ENCODE measurements at places on chromosomes 16 and 17.
A peak's percentile ranks its signal among the peaks of the same experiment; 100 is the strongest.

DNA sequence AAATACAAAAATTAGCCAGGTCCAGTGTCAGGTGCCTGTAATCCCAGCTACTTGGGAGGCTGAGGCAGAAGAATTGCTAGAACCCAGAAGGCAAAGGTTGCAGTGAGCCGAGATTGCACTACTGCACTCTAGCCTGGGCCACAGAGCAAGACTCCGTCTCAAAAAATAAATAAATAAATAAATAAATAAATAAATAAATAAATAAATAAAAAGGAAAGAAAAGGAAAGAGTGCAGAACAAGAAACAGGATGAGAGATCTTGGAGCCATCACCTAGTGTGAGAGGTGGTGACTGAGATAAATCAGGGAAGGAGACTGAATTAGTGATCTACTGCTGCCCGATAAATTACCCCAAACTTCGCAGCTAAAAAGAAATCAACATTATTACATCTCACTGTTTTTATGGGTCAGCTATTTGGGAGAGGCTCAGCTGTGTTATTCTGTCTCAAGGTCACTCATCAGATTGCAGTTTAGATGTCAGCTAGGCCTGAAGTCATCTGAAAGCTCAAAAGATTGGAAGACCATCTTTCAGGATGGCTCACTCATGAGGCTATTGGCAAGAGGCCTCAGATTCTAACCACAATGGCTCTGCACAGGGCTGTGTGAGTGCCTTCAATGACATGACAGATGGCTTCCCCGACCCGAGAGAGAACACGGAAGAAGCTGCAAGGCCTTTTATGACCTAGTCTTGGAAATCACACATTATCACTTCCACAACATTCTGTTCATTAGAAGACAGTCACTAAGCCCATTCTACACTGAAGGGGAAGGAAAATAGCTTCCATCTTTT lies 66.4 kb downstream of the CMC2 start:
- H3K36me3 ChIP-seq = no peaks in the 10 kb centered on the region
- no peak overlapping the region for H3K27ac ChIP-seq
- H3K27me3 ChIP-seq = peaks cover 17% of the 10 kb centered on the region
- no peaks in the 10 kb centered on the region for H3K4me1 ChIP-seq

GRCh38 chr17:9284884-9285283 lies 263.6 kb downstream of the NTN1 start:
- H3K36me3 ChIP-seq = peaks cover 3% of the 10 kb centered on the region
- H3K27ac ChIP-seq = no peak overlapping the region
- H3K27me3 ChIP-seq = no peaks in the 10 kb centered on the region
- no peak overlapping the region for H3K4me3 ChIP-seq

GRCh38 chr16:48054881-48055601 lies 100.8 kb downstream of the ABCC12 start:
- H3K27me3 ChIP-seq = peaks cover 48% of the 10 kb centered on the region
- H3K36me3 ChIP-seq = no peaks in the 10 kb centered on the region
- H3K4me1 ChIP-seq = no peaks in the 10 kb centered on the region
- no peak overlapping the region for H3K27ac ChIP-seq
- peak; percentile 32 for DNase-seq

GRCh38 chr16:24347556-24347955 lies 91.4 kb downstream of the CACNG3 start:
- H3K4me1 ChIP-seq = peaks cover 17% of the 10 kb centered on the region
- no peak overlapping the region for H3K4me3 ChIP-seq
- peaks cover 13% of the 10 kb centered on the region for H3K27me3 ChIP-seq
- no peaks in the 10 kb centered on the region for H3K36me3 ChIP-seq
- DNase-seq = no peak
- no peak overlapping the region for H3K27ac ChIP-seq

DNA sequence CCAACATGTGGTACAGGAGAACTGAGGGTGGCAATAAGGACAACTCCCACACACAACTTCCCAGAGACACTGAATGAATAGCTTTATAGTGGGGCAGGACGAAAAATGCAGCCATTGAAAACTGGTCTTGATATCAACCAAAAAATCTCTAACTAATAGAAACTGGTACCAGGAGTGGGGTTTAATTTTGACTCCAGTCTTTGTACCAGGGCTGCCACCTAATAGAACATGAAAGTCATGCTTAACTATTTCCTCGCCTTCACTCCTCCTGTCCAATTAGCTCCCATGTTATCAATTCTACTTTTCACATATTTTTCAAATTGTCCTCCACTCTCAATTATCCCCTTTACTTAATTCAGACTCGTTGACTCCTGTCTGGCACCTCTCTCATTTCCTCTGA lies 192.0 kb upstream of the ERCC4 start:
- H3K4me3 ChIP-seq = no peak overlapping the region
- no peak for DNase-seq
- H3K27ac ChIP-seq = no peak overlapping the region
- no peaks in the 10 kb centered on the region for H3K27me3 ChIP-seq
- peaks cover 1% of the 10 kb centered on the region for H3K36me3 ChIP-seq
- no peaks in the 10 kb centered on the region for H3K4me1 ChIP-seq

- H3K27me3 ChIP-seq = no peaks in the 10 kb centered on the region
- no peak overlapping the region for H3K4me3 ChIP-seq
- no peak overlapping the region for H3K27ac ChIP-seq
- H3K4me1 ChIP-seq = no peaks in the 10 kb centered on the region
Observed at GRCh38 chr17:1147664-1148063, 32.1 kb downstream of the ABR start.

GRCh38 chr17:8160224-8160577 lies 2.5 kb downstream of the VAMP2 start:
- no peak for DNase-seq
- no peaks in the 10 kb centered on the region for H3K27me3 ChIP-seq
- H3K4me3 ChIP-seq = peak overlapping the region; percentile 11
- H3K27ac ChIP-seq = peak overlapping the region; percentile 27

- H3K27me3 ChIP-seq = no peaks in the 10 kb centered on the region
- peak overlapping the region; percentile 99 for H3K27ac ChIP-seq
- peaks cover 49% of the 10 kb centered on the region for H3K4me1 ChIP-seq
- H3K4me3 ChIP-seq = peak overlapping the region; percentile 100
- H3K36me3 ChIP-seq = peaks cover 24% of the 10 kb centered on the region
Observed at GRCh38 chr16:30697264-30698138, 1.5 kb upstream of the SRCAP start.

DNA sequence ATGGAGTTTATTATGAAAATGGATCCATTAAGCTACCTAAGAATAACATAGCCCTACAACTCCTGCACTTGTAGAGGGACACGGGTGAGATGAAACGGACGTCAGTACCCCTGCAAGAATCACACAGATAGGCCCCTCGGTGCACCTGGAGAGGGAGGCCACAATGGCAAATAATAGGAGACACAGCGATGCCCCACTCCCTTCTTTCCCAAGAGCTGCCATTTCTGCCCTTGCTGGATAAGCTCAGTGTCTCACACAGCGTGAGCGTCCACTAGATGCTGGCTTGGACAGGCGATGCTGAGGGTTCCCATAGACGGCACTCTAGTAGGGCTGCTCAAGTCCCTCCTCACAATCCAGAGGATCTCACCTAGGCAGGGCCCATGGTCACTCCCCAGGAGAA lies 67.8 kb downstream of the ADCY9 start:
- no peak for DNase-seq
- peaks cover 7% of the 10 kb centered on the region for H3K4me1 ChIP-seq
- no peak overlapping the region for H3K4me3 ChIP-seq

DNA sequence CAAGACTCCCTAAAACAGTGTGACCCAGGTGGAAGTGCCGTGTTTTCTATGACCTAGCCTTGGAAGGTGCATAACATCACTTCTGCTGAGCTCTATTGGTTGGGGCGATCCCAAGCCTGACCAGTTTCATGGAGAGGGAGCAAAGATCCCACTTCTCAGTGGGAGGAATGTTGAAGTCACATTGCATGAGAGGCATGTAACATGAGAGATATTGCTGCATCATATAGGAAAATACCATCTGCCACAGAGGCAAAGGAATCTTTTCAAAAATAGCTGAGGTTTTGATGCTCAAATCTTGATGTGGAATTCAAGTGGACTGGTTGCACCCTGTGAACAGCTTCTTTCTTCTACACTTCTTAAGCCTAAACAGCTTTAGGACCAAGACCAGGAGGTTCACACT lies 56.4 kb upstream of the NLRP1 start:
- no peaks in the 10 kb centered on the region for H3K36me3 ChIP-seq
- H3K27me3 ChIP-seq = peaks cover 27% of the 10 kb centered on the region

- DNase-seq = no peak
- H3K4me1 ChIP-seq = no peaks in the 10 kb centered on the region
- H3K27me3 ChIP-seq = no peaks in the 10 kb centered on the region
Observed at GRCh38 chr17:2689411-2690164, 22.0 kb downstream of the CLUH start.

DNA sequence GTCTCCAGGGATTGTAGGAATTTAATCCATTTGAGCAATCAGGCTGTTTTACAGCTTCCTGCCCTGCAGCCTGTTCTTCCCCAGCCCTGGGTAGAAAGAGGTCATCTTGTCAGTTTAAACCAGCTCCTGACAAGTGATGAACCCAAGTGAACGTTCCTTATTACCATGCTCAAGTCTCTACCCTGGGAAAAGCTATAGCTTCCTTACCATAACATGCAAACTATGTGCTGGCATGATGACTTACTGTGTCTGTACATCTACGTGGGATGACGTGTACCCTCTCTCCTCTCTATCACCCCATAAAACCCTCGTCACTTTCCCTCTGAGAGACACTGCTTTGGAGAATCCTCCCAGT lies 452.2 kb downstream of the XYLT1 start:
- no peaks in the 10 kb centered on the region for H3K27me3 ChIP-seq
- no peak for DNase-seq
- H3K4me3 ChIP-seq = no peak overlapping the region
- peaks cover 5% of the 10 kb centered on the region for H3K36me3 ChIP-seq
- no peak overlapping the region for H3K27ac ChIP-seq
- peaks cover 4% of the 10 kb centered on the region for H3K4me1 ChIP-seq

- H3K4me3 ChIP-seq = no peak within 1 kb of the TSS
- H3K27ac ChIP-seq = no peak within 1 kb of the TSS
- no peaks in the 10 kb centered on the region for H3K36me3 ChIP-seq
Observed at GRCh38 chr17:34254651-34255380, at the start of gene CCL2. CCL2 (plus strand) TSS chr17:34255285; CDS start chr17:34255350, 65 bp downstream.

GRCh38 chr17:9115214-9116191 lies 94.2 kb downstream of the NTN1 start:
- H3K4me1 ChIP-seq = peaks cover 18% of the 10 kb centered on the region
- peak overlapping the region; percentile 71 for H3K4me3 ChIP-seq
- H3K27me3 ChIP-seq = peaks cover 16% of the 10 kb centered on the region

GRCh38 chr16:1381612-1382406 lies 30.1 kb downstream of the GNPTG start:
- H3K27ac ChIP-seq = no peak overlapping the region
- H3K36me3 ChIP-seq = peaks cover 3% of the 10 kb centered on the region
- H3K4me3 ChIP-seq = no peak overlapping the region
- no peak for DNase-seq

GRCh38 chr17:50047488-50048126 lies 8.3 kb upstream of the ITGA3 start:
- peak overlapping the region; percentile 59 for H3K4me3 ChIP-seq
- H3K27me3 ChIP-seq = no peaks in the 10 kb centered on the region
- H3K4me1 ChIP-seq = peaks cover 51% of the 10 kb centered on the region
- DNase-seq = peak; percentile 38

DNA sequence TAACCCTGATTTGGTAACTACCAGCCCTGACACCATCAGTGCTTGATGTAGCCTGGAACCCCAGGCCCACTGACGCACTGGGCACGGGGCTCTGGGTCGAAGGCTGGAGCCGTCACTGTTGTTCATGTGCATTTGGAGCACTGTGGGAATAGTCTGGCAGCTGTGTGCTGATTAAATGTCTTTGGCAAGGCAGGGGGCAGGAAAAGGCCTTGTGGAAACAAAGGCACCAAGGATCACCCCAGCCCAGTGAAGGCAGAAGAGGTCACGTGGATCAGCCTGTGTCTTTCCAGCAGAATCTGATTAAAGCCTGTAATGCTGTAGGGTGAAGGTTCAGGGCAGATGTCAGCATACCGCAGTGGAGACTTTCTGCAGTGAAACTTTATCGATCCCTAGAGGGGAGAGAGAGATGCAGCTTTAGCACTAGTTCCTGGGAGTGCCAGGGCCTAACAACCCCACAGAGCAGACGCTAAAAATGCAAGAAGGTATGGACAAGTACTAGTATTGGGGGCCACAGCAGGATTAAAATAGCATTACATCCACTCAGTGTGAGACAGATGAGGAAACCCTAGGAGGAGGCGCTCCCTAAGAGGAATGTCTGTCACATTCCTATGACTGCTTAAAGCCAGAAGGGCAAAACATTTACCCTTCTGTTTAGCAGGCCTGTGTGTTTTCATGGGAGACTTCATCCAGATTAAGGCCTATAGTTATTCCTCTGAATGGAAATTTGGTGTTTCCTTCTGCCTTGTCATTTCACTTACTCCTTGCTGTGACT lies 9.7 kb downstream of the ZNHIT3 start:
- no peaks in the 10 kb centered on the region for H3K27me3 ChIP-seq
- H3K36me3 ChIP-seq = peaks cover 10% of the 10 kb centered on the region

GRCh38 chr16:2856061-2856670 lies 1.8 kb downstream of the PRSS22 start:
- H3K4me1 ChIP-seq = peaks cover 11% of the 10 kb centered on the region
- H3K4me3 ChIP-seq = peak overlapping the region; percentile 17
- H3K27me3 ChIP-seq = peaks cover 19% of the 10 kb centered on the region
- H3K36me3 ChIP-seq = peaks cover 8% of the 10 kb centered on the region

DNA sequence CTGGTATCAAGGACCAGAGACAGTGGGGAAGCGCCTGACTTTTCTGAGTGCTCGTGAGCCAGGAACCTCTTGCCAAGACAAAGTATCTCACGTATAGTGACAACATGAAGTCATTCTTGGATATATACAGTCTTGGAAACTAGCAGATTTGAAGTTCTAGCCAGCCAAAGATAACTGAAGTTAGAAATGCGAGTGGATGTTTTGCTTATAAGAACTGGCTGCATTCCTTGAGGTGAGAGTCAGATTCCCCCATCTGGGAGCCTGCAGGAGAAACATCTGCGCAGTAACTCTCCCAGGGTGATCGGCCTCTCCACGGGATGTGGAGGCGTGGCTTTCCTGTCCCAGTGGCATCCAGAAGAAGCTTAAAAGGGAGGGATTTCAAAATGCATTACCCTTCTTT lies 89.8 kb downstream of the SHISA6 start:
- no peaks in the 10 kb centered on the region for H3K4me1 ChIP-seq
- no peak overlapping the region for H3K27ac ChIP-seq
- no peak for DNase-seq
- H3K4me3 ChIP-seq = no peak overlapping the region
- H3K36me3 ChIP-seq = no peaks in the 10 kb centered on the region
- H3K27me3 ChIP-seq = no peaks in the 10 kb centered on the region

- peak; percentile 99 for DNase-seq
- H3K4me3 ChIP-seq = peak within 1 kb of the TSS; percentile 98
- H3K36me3 ChIP-seq = peaks cover 10% of the 10 kb centered on the region
Observed at GRCh38 chr17:4263282-4264215, at the start of gene ANKFY1. ANKFY1 (minus strand) TSS chr17:4263979; CDS start chr17:4263941, 38 bp downstream.

DNA sequence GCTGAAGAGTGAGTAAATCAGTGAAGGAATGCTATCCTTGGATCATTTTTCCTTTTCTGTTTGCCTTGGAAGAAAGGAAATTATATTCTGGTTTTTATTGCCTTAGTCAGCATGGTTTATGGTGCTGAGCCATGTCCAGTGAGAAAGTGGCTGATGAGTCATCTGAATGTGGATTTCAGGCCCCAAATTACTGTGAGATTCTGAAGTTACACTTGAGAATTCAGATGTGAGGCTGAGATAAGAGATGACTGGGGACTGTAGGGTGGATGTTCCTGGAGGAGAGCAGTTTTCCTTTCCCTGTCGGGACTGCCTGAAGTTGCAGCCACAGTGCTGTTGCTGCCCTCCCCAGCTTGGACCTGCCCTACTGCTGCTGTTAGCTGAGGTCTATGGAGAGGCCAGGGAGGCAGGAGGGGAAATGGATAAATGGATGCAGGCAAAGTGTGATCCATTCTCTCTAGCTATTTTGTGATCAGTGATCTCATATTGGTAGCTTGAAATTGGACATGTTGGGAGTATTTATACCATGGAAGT lies 4.2 kb upstream of the MAP3K14 start:
- H3K27ac ChIP-seq = no peak overlapping the region
- peaks cover 51% of the 10 kb centered on the region for H3K4me1 ChIP-seq
- H3K4me3 ChIP-seq = peak overlapping the region; percentile 69

Measured in activated T-cell treated with anti-CD3 and anti-CD28 coated beads, Interleukin-2, amount 50 U/mL, for 72 hours (primary cell).